ENCODE measurements at places on chromosomes 7 and 10.
A peak's percentile ranks its signal among the peaks of the same experiment; 100 is the strongest.

GRCh38 chr10:80829562-80829961 is 291.9 kb downstream of the SH2D4B start:
- no peak for DNase-seq

DNA sequence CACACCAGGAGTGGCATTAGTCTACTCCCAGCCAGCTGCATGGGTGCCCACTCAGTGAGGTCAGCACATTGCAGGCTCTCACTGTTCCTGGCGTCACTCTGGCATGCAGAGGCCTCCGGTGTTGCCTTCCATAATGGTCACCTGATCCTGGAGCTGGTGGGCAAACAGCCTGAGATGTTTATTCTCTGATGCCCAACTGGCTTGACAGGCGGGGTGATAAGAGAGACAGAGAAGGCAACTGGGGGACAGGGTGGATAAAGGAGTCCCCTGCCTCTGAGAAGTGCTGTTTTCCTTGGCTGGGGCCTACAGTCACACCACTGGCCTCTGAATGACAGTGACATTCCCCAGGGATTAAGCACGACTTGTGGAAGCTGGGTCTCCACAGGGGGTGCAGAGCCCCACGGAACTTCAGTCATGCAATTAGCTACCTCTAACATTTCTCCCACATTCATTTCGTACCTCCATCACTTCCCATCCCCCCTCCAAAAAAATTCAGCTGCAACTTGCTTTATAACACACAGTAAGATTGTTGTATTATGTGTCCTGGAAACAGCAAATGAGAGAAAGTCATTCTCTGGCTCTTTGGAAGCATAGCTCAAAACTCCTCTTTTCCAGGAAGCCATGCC is 7.1 kb upstream of the RBM20 start:
- no peak for DNase-seq

DNA sequence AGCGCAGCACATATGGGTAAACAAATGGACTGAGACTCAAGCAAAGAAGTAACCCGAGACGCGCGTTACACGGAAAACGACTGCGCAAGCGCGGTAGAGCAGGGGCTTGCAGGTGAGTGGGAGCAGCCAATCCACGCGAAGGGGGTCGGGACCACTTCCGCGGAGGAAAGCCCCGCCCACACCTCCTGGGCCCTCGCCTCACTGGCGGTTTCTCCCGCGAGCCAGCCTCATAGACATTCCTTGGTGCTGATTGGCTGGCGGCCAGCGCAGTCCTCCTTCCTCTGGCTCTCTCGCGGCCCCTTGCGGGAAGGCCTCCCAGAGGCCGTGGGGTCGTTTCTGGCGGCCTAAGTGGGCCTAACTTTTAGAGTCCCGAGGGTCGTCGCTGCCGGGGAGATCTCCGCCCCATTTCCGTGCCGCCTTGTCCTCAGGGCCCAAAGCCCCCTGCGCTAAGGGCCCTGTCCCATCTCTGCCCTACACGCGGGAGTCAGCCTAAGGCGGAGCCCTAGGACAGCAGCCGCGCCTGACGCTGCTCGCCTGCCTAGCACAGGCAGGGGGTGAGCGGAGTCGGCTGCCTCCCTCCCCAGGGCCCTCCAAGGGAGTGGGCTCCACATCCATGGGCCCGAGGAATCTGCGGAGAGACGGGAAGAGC is 9.1 kb upstream of the FXYD4 start:
- peak; percentile 12 for DNase-seq

GRCh38 chr10:129703287-129704137 is 236.5 kb downstream of the MGMT start:
- DNase-seq, result no peak

- no peak for DNase-seq
Measured at GRCh38 chr10:6396652-6397051, 183.4 kb downstream of the PRKCQ start.

- DNase-seq, result no peak
Measured at GRCh38 chr10:57785068-57785467, 482.6 kb downstream of the IPMK start.

- no peak for DNase-seq
Measured at GRCh38 chr10:86665868-86666267, 2.4 kb upstream of the LDB3 start.

DNA sequence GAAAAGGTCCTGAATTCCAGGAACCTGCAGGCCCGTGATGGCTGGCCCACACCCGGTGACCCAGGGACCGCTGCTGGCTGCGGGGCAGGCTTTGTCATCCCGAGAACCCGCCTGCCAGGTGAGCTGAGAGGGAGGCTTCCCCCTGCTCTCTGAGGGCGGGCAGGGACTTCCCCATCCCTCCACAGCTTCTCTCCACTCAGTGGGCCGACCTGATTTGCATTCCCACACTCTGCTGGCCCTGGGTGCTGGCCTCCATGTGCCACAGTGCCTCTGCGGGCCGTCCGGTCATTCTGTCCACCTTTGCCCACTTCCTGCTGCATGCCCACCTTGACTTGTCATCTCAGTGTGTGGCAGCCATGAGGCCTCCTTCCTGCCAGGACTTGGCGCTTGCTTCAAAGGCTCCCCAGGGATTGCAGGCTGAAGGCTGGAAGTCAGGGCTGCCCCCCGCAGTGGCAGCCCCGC is 35.3 kb downstream of the PALD1 start:
- no peak for DNase-seq

GRCh38 chr10:88291289-88292184 is 291.6 kb downstream of the RNLS start:
- DNase-seq, result no peak

DNA sequence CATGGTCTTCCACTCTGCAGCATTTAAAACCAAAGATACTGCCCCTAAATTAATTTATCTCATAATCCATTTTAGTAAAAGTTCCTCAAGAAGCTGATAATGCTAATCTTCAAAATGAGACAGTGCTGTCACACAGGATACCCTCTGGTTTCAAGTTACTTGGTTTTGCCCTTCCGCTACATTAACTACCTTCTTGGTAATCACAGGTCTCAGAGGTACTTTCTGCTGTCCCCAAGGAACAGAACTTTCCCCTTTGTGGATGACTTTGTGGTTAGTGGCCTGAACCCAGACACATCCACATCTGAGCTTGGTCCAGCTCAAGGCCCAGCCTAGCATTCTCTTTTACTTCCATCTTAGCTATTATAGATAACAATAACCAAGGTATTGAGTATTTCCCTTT is 88.8 kb upstream of the TMEM26 start:
- no peak for DNase-seq

DNA sequence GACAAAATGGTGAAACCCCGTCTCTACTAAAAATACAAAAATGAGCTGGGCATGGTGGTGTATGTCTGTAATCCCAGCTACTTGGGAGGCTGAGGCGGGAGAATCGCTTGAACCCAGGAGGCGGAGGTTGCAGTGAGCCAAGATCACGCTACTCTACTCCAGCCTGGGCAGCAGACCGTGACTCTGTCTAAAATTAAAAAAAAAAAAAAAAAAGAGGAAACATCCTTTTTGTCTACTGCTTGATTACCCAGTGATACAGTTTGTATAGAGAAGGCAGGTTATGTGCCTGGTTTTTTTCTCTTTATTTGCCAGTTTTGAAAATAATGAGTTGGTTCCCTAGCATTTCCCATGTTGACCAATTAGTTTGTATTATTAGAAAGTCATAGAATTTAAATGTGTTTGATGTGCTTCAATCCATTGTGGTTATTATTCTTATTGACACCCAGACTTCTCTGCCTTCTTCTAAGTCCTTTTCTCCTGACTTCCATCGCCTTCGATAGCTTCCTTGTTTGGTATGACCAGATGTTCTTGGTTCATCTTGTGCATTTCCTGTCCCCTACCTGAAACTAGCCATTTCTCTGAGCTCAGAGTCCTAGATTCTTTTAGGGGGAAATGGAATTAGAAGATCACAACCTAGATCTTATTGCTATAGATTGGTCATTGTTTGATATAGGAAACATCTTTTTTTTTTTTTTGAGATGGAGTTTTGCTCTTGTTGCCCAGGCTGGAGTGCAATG is 43.2 kb downstream of the VKORC1L1 start:
- no peak for DNase-seq
